ENCODE measurements at places on chromosomes 4 and X. TPM values are rescaled to one million over a fixed set of nuclear protein-coding genes. Genes with fewer than 3 reads are reported as not detected.

DNA sequence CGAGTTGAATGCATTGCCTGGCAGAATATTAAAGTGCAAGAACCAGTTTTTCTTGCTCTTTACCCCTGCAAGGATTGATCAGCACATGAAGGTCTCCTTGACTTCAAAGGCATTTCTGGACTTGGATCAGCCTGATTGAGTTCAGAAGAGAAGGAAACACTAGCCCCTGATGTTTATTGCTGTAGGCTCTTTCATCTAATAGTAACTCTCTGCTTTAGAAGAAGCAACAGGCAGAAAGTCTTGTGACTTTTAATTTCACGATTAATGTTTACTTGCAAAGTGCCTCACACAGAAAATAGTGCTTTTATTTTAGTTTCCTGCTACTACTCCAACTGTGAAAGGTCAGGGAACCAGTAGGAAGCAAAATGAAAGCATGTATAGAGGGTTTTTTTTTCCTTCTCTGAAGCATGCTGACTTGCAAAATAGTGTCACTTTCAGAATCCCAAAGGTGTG, 69.1 kb downstream of the PCDH7 start:
- no peak overlapping the region for H3K4me3 ChIP-seq
- no peak for DNase-seq
- no peak overlapping the region for H3K27ac ChIP-seq

The MAGEA2B gene
- total RNA-seq, result not detected

The VCX gene
- not detected for total RNA-seq

The BTK gene
- 0.25 TPM for total RNA-seq

- H3K4me3 ChIP-seq, result no peak overlapping the region
- no peak for DNase-seq
- H3K27me3 ChIP-seq, result no peaks in the 10 kb centered on the region
- H3K36me3 ChIP-seq, result no peaks in the 10 kb centered on the region
Measured at GRCh38 chr4:165506849-165507248, 128.0 kb downstream of the CPE start.

GRCh38 chr4:87219632-87220093, 755 bp downstream of the KLHL8 start:
- peaks cover 18% of the 10 kb centered on the region for H3K4me1 ChIP-seq
- peak overlapping the region; percentile 82 for H3K27ac ChIP-seq
- H3K4me3 ChIP-seq, result peak overlapping the region; percentile 89
- H3K27me3 ChIP-seq, result peaks cover 6% of the 10 kb centered on the region
- no peak for DNase-seq

DNA sequence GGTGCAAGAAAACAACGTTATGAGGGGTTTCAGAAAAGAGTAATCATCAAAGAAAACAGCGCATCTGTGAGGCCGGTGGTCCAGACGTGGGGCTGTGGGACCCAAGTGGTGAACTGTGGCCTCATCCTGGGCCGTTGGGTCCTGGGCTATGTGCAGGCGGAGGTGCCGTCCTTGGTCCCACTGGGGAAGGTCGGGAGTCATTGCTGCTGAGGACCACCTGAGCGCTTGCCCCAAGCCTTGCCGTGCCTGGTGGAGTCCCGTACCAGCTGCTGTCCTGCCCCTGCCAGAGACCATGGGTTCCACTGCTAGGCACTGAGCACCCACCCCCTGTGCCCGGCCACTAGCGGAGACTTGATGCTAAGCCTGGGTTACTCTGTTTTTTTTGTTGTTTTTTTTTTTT, 25.5 kb upstream of the UVSSA start:
- peaks cover 33% of the 10 kb centered on the region for H3K36me3 ChIP-seq
- no peaks in the 10 kb centered on the region for H3K4me1 ChIP-seq
- no peak overlapping the region for H3K4me3 ChIP-seq
- no peak overlapping the region for H3K27ac ChIP-seq

GRCh38 chr4:17721496-17722355, 59.7 kb downstream of the FAM184B start:
- no peaks in the 10 kb centered on the region for H3K4me1 ChIP-seq
- no peak overlapping the region for H3K4me3 ChIP-seq
- H3K36me3 ChIP-seq, result no peaks in the 10 kb centered on the region

Measured in activated T-helper 2 cell treated with anti-CD3 and anti-CD28 coated beads, Interferon-gamma antibody, Interleukin-2, Interleukin-4, amounts not matched to agents 10 μg/mL and 5 μg/mL and 100 μg/mL, durations not matched to agents 14 hours and 24 hours and 36 hours (primary cell).